ENCODE measurements at places on chromosomes 7 and 10.

GRCh38 chr7:3434611-3435010, 133.6 kb downstream of the SDK1 start:
- DNase-seq: no peak

DNA sequence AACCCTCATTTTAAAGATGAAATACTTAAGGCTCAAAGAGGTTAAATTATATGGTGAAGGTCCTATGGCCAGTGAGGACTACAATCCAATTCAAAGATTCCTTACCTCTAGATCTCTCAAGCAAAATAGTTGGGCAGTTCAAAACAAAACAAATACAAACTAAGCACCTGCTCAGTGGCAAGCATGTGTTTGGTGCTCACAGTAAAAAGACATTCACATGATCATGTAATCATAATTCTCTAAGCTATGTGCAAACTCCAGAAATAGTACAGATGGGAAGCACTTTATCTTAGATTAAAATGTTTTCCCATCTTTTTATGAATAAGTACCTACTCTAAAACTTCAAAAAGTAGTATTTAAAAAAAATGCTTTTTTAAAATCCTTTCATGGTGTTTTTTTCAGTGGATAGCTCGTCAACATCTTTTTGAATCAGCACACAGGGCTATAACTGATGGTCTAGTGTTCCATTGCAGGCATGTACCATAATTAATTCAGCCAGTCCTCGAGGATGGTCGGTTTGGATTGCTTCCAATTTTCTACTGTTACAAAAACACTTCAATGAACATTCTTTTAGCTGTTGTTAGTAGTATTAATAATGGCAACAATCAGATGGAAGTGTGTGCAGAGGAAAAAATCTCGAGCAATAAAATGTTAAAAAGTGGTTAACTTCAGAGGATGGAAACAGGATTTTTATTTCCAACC, 58.4 kb downstream of the CHCHD3 start:
- no peak for DNase-seq

DNA sequence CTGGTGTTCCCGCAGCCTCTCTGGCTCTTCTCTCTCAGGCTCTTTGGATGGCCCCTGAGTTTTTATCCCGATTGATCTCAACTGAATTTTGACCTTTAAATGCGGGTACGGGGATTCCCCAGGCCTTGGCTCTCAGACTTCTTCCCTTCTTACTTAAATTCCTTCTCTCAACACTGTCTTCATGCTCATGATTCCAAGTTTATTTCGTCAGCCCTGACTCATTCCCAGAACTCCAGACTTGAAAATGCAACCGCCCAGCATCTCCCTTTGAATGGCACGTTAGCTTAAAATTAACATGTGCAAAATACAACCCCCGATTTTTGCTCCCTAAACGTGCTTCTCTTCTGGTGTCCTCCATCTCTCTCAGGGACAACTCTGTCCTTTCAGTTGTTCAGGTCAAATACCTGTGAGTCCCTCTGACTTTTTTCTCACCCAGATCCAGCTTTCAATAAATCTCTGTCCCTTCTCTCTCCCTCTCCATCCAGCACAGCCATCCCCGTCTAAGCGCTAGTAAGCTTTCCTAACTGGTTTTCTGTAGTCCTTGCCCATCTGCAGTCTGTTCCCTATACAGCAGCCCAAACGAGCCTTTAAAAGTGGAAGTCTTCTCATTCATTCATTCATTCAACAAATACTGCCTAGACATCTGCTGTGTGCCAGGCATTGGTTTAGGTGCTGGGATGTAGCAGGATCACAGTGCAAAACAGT, 7.1 kb downstream of the HECW1 start:
- no peak for DNase-seq

DNA sequence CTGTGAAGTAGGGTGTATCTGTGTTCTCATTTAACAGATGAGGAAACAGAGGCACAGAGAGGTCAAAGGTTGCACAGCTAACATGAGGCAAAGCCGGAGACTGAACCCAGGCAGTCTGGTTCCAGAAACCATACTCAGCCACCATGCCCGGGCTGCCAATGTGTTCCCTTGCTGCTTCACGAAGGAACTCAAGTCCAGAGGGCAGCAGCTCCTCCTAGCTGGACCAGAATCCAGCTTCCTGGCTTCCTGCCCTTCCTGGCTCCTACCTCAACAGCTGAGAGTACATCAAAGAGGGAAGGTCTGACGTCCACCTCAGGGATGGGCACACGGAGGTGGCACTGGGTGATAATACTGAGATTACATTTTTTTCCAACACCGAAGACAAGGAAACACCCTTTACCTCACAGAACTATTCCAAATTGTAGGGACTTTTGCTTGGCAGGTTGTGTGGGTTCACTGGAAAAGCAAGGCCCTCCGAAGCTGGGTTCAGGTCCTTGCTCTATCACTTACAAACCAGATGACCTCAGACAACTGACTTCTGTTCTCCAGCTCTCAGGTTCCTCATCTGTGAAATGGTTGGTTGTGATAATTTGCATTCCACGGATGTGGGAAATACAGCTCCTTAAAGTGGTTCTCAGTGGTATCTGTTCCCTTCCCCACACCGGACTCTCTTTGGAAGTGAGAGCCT, 154.1 kb upstream of the ZMIZ1 start:
- no peak for DNase-seq

GRCh38 chr10:110569122-110569521, 1.6 kb downstream of the SMC3 start:
- DNase-seq: no peak

DNA sequence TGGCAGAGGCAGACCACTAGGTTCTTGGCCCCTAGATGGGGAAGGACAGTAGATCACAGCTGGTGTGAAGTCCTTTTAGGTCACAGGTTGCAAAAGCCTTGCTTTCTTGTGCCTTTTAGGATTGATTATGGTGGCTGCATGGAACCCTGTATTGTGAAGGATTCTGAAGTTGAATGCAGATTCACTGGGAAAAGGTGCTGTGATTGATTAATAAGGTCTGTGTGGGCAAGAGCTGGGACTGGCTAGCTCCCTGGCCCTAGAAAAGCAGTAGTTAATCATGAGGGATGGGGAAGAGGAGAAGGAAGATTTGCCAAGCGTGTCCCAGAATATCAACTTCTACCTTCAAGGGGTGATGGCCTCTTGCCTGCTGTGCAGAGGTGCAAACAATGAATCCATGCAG, 105.5 kb downstream of the CDH23 start:
- DNase-seq: no peak

DNA sequence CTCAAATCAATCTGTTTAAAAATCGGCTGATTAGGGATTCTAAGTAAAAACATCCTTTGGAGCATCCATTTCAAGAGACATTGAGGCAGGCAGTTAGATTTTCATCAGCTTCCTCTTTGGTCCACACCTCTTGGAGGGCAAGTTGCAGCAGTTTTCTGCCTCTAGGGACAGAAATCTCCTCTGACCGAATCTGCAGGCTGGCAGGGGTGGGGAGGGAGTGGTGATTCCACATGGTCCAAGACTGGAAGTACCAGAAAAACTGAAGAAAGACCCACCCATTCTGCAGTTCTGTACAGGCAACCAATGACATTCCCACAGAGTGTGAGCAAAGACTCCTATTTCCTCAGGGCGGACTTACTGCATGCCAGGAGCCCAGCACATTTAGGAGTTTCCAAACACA, 29.0 kb downstream of the FGFBP3 start:
- no peak for DNase-seq

- peak; percentile 26 for DNase-seq
Measured at GRCh38 chr10:103692436-103692951, 162.9 kb downstream of the SH3PXD2A start.

- DNase-seq: peak; percentile 38
Measured at GRCh38 chr10:92517034-92517655, 56.7 kb downstream of the IDE start.

- peak; percentile 23 for DNase-seq
Measured at GRCh38 chr10:119466655-119467054, 75.9 kb downstream of the RGS10 start.

- no peak for DNase-seq
Measured at GRCh38 chr10:73756183-73756582, 12.0 kb downstream of the SEC24C start.

GRCh38 chr7:47335557-47336471, 246.1 kb downstream of the TNS3 start:
- no peak for DNase-seq

- DNase-seq: no peak
Measured at GRCh38 chr7:47814905-47815613, 133.2 kb downstream of the PKD1L1 start.

DNA sequence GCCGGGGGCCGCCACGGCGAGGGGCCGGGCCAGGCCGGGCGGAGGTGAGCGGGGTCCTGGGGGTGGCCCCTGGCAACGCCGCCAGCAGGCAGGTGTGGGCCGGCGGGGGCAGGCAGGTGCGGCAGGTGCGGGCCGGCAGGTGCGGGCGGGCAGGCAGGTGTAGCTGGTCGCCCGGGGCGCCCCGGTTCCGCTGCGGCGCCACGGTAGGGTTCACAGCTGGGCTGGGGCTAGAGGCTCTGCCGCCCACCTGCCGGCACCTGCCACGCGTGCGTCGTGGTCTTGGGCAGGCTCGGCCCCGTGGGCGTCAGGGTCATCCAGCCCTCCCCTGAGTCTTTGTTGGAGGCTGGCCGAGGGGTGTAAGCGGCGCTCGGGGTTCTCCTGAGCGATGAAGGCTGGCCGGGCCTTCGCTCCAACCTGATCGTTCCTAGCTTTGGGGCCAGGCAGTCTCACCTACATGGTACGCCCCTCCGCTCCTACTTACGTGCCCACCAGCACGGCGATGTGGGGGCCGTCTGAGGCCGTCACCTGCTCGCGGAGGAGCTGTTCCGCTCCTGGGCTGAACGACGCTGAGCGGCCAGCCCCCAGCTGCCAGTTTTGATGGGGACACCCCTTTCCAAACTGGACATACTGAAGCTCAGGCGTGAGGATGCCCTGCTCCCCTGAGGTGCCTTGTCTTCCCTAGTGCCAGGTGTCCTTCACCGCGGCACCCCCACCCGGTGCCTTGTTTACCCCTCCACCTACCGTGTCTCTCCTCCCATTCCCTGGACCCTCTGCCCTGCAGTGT, 493 bp downstream of the ZMIZ2 start:
- no peak for DNase-seq

GRCh38 chr7:86814661-86815379, 171.1 kb downstream of the GRM3 start:
- no peak for DNase-seq

DNA sequence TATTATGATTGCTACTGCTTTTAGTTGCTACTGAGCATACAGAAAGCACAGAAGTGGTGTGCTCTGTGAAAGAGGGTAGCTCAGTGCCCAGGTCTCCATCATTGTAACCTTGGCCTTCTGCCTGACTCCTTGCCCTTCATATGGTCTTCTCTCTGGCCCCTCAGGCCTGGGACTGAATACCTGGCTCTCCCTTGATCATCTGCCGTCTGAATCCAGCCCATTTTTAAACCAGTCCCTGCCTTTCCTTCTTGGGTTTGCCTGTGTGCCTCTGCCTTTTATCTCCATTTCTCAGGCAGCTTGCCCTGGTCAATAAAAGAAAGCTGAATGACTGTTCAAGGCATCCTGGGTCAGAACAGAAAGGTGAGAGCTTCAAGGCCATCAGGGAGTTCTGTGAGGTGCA, 109.1 kb upstream of the ZNF438 start:
- DNase-seq: no peak

Measured in activated T-helper 9 cell treated with anti-CD3 and anti-CD28 coated beads, Interleukin-2, amount 50 U/mL, for 16 hours (primary cell).